ENCODE measurements at places on chromosomes 5 and 9.
A peak's percentile ranks its signal among the peaks of the same experiment; 100 is the strongest.

GRCh38 chr5:59241119-59241518 is 652.4 kb downstream of the PDE4D start:
- no peak for DNase-seq

GRCh38 chr5:61279725-61280124 is 52.3 kb upstream of the ZSWIM6 start:
- no peak for DNase-seq

DNA sequence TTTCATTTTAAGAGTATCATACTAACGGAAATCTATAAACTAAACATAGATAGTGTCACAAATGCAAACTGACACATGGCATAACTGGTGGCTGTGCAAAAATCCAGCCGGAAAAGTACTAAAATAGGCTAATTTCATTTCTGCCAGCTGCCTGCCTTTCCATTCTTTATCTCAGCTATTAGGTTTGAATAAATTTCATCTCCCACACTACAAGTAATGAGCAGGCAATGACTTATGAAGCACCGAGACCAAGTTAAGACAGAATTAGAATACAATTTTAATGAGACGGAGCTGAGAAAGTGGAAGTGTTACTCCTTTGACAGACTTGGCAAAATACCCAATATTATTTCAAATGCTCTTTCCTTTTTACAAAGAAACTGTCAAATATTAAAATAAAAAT is 258.8 kb upstream of the ZNF608 start:
- DNase-seq = no peak

GRCh38 chr5:71924980-71925379 is 182.3 kb upstream of the MAP1B start:
- no peak for DNase-seq

DNA sequence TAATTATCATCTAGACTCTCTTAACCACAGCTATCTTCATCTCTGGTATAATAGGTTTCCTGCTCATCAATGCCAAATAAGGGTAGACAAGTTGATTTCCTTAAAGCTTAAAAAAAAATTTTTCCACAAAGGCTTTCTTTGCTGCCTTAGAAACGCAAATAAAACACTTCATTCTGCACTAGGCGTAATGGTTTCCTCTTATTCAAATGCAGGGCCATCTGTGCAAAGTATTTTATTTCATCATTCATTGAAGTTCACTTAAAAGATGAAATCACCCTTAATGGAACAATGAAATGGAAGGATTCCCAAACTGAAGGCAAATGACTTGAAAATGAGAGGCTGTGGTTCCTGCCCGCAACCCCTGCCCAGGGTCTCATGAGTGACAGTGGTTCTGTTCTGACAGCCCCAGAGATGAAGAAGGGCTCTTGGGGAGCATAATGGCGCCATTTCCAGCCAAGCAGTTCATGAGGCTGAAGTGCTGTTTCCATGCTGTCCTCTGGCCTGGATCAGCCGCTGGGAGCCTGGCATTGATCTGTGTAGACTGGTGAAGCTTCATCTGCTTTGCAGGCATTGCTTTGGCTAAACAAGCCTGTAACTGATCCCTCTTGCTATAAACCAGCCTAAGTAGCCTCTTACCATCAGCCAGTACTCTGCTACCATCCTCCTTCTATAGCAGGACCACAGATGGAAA is 276.9 kb upstream of the WWC1 start:
- no peak for DNase-seq

- no peak for DNase-seq
Measured at GRCh38 chr5:131647048-131647769, 12.2 kb upstream of the RAPGEF6 start.

DNA sequence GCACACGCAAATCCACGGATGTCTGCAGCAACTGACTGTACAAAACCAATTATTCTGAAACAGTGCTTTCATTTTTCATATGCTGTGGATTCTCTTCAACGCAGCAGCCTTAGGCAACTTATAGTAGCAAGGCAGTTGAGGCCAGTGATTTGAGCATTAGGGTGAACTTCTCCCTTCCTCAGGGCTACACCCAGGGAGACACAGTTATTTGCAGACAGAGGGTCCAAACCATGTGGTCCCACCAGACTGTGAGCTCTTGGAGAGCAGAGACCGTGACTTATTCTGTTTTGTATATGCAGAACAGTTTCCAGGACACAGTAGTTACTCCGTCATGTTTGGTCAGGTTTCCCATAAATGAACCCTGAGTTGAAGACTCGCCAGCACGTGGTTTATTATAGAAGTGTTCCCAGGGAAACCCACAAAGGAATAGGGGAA is 19.0 kb upstream of the WHRN start:
- DNase-seq = no peak

DNA sequence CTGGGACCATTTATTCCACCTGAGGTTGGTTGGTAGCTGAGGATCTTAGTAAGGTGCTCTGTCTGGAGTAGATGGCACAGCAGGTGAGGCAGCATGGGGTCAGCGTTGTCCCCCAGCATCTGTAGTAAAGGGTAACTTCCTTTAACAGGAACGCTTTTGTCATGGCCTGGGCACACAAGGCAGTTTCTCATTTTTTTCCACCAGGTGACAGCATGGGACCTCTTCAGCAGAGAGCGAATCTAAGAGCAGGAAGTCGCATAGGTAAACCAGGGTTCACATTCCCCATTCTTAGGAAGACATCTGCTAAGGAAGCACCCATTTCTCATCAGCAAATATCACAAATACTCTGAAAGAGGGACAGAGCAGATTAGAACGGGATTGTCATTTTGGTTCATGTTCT is 56.5 kb downstream of the GPR107 start:
- no peak for DNase-seq

- no peak for DNase-seq
Measured at GRCh38 chr9:20823051-20823450, 139.0 kb downstream of the FOCAD start.

GRCh38 chr9:111661802-111662521 is 557 bp downstream of the GNG10 start:
- DNase-seq = no peak

DNA sequence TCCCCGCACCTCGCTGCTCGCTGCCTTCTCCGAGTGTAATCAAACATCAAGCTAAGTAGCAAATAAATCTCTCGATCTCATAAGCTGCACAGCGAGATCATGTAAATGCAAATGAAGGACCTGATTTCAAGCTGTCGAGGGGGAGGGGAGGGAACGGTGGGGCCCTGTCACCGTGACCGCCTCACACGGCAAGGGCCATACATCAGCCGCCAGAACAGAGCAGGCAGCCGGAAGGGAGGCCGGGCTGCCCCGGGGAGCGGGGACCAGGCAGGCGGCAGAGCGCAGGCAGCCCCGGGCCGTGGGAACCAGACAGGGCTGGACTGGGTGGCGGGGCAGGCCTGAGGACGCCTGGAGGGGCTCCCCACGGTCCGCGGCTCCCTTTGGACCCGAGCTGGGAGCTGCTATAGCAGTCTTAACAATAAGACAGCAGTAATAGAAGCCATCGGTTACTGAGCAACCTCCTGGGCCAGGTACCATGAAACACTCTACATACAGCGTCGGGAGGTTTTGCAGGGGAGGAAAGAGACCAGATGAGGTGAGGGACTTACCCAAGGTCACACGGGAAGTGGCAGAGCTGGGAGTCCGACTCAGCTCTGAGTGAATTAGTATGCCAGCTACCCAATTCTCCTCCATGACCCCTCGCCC is 76.8 kb downstream of the CFAP77 start:
- peak; percentile 71 for DNase-seq

DNA sequence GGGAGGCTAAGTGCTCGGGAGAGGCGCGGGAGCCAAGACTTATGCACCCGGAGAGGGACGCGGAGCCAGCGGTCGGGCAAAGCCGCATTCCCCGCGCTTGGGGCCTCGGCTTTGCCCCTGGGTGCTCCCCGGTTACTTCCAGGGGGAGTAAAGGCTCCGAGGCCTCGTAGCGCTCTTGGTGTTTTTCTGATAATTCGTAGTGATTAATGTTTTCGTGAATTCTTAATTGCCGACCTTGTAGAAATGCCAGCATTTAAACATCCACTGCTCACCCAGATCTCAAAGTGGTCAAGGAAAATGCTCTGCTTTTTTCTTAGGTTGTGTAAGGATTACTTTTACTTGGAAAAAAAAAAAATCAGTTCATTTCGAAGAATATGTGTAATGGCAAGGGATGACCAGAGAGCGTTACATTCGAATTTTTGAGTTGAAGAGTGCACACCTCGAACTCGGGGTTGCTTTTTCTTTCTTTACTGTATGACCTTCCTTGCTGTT is 654 bp upstream of the TUT7 start:
- no peak for DNase-seq

DNA sequence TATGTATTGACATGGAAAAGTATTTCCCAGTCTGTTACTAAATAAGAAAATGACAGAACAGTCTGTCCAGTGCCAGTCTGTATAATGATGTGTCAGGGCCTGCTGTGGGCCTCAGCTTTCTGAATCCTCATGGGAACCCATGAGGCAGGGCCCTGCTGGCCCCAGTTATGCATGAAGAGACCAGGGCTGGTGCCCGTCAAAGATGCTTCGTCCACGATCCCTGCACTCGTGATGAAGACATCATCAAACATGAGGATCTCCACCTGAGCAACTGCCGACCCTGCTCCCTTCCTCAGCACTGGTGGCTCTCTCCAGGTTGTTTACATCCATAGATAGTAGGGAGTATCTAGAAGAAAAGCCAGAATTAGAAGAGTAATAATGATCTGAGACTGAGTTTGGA is 52.5 kb downstream of the ICE1 start:
- DNase-seq = no peak

DNA sequence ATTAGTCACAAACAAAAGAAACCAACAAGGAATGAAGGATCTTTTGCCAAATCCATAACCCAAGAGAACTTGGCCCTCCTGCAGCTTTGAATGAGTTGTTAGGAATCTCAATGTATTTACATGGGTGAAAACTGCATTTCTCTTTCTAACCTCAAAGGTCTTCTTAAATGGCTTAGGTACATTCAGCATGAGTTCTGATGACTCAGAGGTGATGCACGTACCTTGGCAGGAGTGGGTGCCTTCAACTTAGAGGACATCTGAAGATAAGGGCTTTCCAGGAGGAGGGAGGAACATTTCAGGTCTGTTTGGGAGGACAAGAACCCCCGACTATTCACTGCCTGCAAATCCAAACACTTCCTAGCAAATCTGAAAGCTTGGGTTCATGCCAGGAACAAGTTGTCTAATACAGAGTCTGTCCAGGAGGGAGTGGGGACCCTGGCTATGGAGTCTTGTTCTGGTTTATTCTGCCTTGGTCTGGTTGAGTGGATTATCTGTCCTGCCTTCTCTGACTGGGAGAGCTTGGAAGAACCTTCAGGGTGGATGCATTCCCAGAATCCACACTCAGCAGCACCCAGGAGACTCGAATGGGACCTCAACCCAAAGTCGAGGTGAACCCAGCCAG is 65.7 kb downstream of the IRX2 start:
- DNase-seq = no peak

GRCh38 chr5:72106817-72107130 is 501 bp upstream of the MAP1B start:
- DNase-seq = no peak

- no peak for DNase-seq
Measured at GRCh38 chr5:126948011-126948355, 82.4 kb downstream of the MARCHF3 start.

GRCh38 chr5:136528481-136529030 is 163.2 kb upstream of the TRPC7 start:
- no peak for DNase-seq

GRCh38 chr9:19926774-19927173 is 137.9 kb upstream of the SLC24A2 start:
- DNase-seq = no peak

Measured in nephron progenitor cell (in vitro differentiated cells).